ENCODE measurements at places on chromosomes 7 and 10.

DNA sequence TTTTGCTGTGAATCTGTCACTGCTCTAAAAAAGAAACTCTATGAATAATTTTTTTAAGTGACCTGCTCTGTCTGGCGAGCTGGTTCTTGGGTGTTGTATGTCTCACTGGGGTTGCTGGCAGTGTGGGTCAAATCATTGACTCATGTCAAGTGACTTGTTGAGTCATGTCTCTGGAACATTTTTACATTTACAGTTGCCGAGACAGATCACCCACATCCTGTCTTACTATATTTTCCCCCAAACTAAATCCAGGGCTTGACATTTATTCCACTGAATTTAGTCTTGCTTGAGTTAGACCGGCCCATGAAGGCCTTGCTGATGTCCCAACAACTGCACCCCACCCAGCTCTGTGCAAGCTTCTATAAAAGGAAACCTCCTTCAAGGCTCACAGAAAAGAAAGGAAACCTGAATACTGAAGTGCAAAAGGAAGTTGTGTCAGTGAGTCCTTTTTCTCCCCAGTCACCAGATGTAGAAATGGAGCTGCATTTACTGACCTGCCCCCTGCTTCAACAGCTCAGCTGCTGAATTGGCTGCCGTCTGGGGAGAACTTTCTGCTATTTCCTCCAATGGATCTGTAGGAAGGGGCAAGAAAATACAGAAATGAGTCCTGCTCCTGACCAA is 290.3 kb downstream of the TNS3 start:
- ATAC-seq, result peak; percentile 82

DNA sequence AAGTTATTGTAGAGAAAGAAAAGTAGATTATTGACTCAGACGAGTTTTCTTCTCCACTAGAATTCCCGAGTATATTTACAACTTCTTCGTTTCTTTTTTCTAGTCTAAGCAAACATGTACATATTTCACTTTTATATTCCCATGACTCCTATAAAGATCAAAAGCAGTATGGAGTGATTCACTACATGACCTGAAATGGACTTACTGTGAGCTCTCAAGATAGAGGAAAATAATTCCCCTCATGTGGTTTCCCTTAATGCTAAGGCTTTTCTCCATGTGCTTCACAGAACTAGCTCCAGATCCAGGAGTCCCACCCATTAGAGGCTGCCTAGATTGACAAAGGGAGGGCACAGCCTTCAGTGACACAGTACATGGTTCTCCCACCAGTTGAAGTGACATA is 823.1 kb upstream of the LRRTM3 start:
- ATAC-seq, result no peak

DNA sequence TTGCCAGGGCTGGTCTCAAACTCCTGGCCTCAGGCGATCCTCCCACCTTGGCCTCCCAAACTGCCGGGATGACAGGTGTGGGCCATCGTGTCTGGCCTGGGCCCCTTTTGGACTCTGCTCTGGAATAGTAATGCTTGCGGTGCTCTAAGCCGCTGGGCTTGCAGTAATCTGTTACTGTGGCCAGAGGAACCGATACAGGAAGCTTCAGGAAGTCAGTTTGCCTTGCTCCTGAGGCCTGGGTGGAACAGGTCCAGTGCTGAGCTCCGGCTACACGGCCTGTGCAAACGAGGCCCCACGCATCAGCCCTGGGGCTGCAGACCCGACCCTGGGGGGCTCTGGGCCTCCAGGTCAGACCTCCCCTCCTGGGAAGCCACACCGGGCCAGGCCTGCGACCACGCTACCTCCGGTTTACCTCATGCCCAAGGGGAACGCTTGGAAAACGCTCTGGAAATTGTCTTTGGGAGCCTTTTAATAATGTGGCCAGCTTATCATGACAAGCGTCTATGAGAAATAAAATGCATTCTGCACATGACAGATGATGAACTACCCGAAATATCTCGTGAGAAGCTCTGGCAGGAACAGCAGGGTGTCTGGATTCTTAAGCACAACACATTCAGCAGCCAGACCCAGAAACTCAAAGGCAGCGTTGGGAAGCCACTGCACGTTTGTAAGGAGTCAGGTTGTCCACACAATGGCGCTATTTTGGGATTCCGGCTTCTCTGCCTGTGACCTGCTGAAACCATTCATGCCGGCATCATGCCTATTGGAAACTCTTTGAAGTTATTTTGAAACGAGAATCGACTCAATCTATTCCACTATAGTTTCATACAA is 10.1 kb upstream of the ADAP1 start:
- no peak for ATAC-seq

DNA sequence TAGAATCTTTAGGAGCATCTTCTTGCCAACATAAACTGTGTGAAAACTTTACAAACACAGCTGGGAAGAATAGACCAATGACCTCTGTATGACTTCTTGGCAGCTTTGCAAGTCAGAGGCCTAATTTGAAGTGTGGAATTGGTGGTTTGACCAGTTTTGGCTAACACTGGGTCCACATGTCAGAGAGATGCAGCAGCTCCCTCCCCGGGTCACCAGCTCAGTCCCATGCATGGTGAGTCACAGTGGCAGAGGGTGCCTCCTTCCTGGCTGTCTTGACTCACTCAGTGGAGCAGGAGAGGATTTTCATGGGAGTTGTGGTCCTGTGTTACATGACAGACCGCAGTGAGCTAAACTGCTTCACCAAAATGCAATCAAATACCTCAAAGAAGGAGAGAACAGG is 8.2 kb upstream of the STARD3NL start:
- ATAC-seq, result no peak

GRCh38 chr10:3758491-3758970 is 26.5 kb downstream of the KLF6 start:
- no peak for ATAC-seq

DNA sequence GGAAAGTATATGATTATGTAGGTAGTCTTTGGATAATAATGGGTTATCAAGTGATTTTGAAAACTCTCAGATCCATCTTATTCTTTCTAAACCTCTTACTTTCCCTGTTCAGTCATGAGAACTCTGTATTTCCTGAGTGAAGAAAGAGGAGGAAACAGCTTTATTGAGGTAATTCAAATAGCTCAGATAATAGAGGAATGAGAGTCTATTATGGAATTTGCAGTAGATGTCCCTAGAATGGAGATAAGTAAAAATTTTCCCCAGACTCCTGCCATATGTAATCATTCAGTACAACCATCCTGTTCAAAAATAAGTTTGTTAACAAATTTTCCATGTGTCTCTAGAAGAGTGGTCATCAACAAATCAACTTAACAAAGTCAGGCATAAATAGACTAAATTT is 36.4 kb downstream of the EPDR1 start:
- no peak for ATAC-seq

DNA sequence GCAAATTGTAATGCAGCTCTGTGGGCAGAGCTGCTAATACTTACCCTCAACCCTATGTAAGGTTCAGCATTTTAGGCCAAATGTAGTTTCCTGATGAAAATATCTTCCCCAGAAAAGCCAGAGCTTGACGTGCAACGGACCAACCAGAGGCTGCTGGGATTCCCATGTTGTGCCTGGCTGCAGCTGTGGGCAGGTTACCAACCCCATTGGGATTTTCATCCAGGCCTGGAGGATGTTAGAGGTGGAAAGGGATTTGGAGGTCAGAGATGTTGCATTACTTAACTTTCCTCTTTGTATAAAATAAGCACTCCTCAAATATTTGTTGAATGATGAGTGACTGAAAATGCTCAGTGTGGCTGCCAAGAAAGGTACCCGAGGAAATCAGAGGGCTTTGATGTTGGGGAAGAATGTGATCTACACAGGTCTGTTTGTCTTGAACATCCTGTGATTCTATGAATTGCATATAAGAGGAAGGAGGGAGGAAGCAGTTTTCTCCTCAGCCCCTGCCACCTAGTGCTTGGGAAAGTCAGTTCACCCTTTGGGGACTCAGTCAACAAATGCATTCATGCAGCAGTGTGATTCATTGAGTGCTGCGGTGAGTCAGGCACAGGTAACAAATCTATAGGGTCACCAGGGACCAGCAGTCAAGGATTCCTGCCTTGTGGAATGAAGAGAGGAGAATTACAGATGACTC is 487.2 kb downstream of the RPS24 start:
- no peak for ATAC-seq

DNA sequence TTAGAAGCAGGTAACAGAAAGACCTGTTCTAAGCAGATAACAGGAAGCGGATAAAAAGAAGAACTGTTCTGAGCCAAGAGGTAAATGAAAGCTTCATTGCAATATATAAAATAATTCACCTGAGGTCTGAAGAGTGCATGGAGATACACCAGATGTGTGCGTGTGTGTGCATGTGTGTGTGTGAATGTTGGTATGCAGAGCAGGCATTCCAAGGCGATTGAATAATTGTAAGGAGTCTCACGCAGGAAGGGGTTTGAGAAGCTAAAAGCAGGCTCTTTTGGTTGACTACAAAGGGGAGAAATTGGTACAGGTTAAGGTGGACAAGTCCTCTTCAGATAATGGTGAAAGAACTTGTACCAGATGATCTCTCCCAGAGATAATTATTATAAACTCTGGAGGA is 450.6 kb downstream of the DNAJB9 start:
- ATAC-seq, result no peak

GRCh38 chr7:41984888-41985287 is 252.1 kb downstream of the GLI3 start:
- no peak for ATAC-seq

GRCh38 chr7:116027786-116028185 is 2.8 kb downstream of the TFEC start:
- ATAC-seq, result no peak
